ENCODE measurements at places on chromosomes 2 and 18.

DNA sequence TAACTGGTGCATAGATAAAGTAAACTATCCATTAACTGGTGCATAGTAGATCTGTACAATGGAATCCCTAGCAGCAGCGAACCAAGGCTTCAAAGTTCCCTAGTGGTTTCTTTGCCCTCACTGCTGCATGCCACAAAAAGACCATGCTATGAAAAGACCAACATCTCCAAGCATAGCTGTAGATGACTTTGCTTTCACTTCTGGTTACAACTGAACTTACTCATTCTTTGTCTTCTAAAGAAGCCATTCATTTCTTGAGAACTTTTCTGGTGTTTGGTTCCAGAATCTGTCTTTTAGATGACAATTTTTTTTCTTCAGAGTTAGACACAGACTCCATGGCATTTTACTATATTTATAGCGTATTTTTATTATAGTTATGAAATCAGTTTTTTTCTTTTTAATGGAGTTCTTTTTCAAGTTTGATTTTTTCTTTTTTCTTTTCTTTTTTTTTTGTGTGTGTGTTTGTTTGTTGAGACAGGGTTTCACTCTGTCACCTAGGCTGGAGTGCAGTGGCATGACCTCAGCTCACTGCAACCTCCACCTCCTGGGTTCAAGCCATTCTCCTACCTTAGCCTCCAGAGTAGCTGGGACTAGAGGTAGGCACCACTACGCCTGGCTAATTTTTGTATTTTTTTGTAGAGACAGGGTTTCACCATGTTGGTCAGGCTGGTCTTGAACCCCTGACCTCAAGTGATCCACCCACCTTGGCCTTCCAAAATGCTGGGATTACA lies 63.6 kb downstream of the SLC35F5 start:
- peak; percentile 50 for DNase-seq

GRCh38 chr18:79394534-79395307 lies 1.0 kb upstream of the NFATC1 start:
- peak; percentile 64 for DNase-seq

DNA sequence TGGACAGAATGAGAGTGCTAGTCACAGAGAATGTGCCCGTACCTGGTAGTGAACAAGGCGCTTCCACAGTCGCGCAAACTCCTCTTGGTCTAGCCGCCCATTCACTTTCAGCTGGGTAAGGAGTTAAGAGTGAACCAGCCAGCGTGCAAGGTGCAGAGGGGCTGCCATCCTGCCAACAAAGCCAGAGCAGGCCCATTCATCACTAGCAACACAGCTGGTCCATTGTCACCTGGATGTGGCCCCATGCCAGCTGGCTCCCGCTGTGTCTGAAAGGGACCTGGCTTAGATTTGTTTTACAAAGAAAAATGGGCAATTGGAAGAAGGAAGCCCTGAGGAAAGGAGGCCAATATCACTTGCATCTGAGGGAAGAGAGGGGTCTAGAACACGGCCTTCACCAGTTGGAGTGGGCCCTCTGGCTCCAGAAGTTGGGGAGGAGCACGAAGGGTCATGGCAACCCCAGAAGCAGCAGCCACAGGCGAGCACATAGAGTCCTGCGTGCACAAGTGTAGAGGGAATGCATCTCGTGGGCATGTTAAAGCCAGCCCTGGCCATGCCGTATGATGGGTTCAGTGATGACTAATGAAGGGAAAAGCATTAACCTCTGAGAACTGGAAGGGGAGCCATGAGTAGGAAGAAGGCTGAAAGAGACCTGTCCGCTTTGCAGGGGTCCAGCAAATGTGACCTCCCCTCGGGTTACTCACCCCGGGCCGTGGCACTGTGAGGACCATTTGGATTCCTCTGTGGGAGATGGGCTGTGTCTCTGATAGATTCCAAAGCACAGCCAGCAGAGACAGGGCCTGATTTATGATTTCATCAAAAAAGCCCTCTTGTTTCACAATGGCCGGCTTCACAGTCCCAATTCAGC lies 70.6 kb downstream of the CAPN13 start:
- DNase-seq, result no peak

DNA sequence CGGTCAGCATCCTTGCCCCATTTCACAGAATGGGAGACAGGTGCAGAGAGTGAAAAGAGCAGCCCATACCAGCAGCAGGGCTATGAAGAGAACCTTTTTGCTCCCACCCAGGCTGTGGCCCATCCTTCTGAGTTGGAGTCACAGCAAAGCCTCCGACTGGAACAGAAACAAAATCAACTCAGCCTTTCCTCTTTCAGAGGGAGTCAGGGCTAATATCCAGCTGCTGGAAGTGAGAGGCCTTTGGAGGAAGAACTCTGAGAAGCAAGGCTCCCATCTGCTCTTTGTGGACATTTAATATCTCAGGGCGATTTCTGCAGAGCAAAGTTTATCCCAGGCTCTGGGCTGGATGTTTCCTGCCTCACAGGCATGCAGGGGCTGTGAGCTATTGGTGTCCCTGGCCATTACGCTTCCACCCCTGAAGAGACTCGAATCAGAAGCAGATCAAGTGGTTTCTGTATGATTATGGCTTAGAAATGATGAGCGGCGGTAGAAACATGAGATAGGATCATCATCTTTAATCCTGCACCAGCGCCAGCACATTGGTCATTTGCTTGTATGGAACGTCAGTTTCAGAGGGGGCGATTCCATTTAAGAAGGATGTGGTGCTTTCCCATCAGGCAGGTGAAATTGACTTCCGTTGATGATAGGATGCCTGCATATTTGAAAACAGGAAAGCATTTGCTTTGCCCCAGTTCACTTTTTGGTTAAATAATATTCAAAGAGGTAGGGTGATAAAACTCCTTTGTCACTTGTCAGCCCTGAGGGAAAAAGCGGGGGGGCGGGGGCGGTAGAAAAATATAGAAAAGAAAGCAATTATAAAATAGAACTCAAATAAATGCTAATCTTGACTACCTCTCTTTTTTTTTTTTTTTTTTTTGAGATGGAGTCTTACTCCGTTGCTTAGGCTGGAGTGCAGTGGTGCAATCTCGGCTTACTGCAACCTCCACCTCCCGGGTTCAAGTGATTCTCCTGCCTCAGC lies 152.4 kb downstream of the LRRC30 start:
- DNase-seq, result no peak

DNA sequence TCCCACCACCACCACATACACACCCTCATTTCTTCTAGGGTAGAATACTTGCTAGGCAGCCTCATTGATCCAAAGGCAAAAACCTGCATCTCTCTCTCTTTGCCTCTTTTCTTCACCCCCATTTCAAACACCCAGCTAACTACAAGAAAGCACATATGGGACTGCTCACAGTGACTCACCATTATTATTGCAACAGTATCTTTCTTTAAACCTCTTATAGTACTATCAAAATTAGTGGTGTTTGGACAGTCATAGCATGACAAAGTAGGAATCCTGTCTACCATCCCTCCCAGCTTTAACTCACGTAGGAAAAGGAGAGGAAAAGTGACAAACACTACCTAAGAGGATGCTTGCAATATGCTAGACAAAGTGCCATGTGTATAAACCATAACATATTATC lies 422.5 kb upstream of the CRIM1 start:
- DNase-seq, result no peak

- DNase-seq, result no peak
These were observed 134.3 kb downstream of the RDH14 start for GRCh38 chr2:18426174-18426573.

DNA sequence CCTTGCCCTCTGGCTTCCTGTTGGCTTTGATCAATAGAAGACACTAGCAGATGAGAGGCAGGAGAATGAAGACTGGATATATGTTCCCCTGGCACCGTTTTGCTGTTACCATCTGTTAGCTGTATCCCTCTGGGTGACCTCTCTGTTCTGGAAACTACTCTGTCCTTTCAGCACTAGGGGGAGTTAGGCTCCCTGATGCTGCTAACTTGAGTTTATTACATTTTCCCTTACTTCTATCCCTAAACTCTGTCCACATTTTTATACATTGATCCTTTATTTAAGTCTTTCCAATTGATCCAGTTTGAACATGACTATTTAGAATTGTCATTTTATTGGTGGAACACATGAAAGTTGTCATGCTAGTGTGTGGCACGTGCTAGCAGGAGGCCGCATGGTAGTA lies 1014.3 kb upstream of the CDH2 start:
- DNase-seq, result peak; percentile 9

- DNase-seq, result no peak
These were observed 65.8 kb upstream of the CABLES1 start for GRCh38 chr18:23069481-23069880.

- DNase-seq, result peak; percentile 72
These were observed 3.0 kb downstream of the CNNM4 start for GRCh38 chr2:96763511-96764252.

DNA sequence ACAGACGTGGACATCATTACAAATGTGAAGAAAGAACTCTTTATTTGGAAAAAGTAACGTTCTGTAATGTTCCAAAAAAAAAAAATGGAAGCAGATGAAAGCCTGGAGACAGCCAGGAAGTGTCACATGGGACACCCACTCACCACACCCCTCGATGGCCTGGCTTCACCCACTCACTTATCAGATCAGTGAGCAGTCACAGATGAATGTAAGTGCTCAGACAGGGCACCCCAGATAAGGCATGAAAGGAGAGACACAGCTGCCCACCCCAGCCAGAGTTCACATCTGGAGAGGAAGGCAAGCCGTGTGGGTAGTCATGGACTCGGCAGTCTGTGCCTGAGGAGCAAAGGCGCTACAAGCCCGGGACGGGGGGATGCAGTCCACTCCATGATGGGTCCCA lies 105.2 kb downstream of the SEPTIN10 start:
- peak; percentile 44 for DNase-seq

GRCh38 chr18:48932822-48933510 lies 17.8 kb downstream of the SMAD7 start:
- DNase-seq, result peak; percentile 86

GRCh38 chr2:233329489-233330135 lies 22.0 kb downstream of the SAG start:
- DNase-seq, result peak; percentile 33
